ENCODE measurements at places on chromosomes 3 and 15.

DNA sequence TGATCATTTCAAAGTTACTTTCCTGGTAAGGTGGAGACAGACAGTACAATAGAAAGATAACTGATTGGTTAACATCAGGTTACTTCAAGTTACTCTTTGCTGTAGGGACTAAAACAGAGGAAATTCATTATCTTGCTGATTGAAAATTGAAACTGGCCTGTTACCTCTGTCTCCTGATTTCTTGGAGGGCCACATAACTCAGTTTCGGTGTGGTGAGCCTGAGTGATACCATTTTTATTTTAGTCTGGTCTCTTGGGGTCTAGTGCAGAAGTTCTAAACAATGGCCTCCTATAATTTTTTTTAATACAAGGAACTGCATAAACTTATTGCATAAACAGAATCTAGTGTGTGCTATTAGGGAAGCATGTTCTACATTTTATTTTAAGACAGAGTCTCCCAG, 1.2 kb upstream of the ICE2 start:
- no peak for DNase-seq

DNA sequence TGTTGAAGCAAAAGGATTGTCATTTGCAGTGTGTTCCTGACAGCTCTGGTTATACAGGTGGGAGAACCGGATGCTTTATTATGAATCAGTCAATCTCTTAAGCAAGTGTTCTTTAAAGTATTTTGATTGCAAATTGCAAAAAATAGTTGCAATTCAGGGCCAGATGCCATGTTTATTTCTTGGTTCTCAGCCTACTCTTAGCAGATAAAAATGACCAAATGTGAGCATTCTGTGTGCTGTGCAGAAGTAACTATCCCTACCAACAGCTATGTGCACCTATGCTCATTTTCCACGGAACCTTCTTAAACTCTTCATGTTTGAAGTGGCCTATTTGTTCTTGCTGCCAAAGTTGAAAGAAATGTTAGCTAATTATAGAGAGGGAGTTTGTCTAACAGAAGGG, 262.3 kb upstream of the RASGRP1 start:
- no peak for DNase-seq

DNA sequence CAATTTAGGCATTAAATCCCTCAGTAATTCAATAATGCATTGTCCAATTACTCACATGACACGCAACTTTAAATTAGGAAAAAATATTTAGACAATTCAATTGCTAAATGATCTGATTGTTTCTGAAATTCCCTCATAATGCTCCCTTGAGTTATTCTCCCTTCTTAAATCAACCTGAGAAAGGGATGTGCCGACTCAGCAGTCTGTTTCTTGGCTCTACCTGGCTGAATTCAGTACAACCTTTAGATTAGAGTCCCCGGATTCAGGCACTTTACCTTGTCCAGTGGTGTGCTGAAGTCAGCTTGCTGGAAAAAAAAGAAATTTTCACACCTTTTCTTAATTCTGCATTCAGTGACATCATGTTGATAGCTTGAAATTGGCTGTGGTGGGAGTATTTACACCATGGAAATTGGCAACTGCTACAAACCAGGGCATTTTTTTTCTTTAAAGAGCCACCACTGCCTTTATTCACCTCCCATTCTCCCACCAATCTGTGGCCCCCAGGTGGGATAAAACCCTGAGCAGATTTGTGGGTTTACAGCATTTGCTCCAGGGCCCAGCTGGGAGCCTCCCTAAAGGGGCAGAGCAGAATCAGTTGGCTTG, 20.9 kb upstream of the LOXL1 start:
- DNase-seq, result no peak

GRCh38 chr3:172259726-172260248, 188.5 kb downstream of the GHSR start:
- no peak for DNase-seq

DNA sequence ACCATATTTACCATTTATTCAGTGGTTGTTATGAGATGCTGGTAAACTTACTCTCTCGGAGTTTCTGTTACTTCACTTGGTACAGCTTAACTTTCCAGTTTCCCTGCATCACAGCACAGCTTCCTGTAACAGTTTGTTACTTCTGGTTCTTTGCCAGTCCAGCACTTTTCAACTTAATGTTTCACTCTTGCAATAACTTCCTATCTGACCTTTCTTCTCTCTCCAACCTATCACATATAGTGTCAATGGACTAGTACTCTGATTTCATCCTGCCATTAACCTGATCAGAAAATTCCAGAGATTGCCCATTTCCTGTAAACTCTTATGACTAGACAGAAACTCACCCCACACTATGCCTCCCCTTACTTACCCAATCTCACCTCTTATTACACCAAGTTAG, 3.9 kb upstream of the ATP11B start:
- peak; percentile 36 for DNase-seq

Data from HL-60 (cell line).